Skeletal muscle cell (primary cell): ENCODE measurements at places on chromosomes 7 and 10.

- no peak for DNase-seq
Observed at GRCh38 chr10:118901380-118901779, 128.1 kb upstream of the NANOS1 start.

- no peak for DNase-seq
Observed at GRCh38 chr7:126472825-126473224, 779.9 kb downstream of the GRM8 start.

DNA sequence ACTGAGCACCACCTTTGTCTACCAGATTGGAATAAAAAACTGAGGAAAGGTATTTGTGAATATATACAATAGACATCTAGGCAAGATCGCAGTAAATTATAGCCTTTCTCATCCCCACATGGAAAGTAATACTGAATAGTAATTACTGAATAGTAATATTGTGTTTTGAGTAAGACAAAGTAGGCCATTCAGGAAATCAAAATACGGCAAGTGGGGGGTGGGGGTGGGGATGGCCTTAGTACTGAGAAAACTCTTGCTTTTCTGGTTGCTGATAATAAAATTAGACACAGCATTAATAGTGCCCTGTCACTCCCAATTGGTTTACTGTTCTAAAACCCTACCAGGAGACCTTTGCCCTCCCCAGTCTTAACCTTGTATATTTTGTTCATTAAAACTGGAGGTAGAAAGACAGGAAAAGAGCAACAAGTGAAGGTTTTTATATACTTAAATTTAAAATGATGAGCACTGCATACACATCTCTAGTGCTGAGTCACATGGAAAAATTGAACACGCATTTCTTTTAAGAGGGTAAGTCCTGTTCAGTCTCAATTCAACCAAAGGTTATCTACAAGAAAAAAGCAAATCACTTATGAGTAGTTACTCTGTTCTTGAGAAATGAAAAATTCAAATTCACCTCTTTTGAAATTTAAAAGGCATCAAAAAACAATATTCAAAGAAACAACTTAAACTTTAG, 65.6 kb downstream of the IGF2BP3 start:
- no peak for DNase-seq

GRCh38 chr10:88082806-88083596, 219.6 kb downstream of the PTEN start:
- DNase-seq = no peak

DNA sequence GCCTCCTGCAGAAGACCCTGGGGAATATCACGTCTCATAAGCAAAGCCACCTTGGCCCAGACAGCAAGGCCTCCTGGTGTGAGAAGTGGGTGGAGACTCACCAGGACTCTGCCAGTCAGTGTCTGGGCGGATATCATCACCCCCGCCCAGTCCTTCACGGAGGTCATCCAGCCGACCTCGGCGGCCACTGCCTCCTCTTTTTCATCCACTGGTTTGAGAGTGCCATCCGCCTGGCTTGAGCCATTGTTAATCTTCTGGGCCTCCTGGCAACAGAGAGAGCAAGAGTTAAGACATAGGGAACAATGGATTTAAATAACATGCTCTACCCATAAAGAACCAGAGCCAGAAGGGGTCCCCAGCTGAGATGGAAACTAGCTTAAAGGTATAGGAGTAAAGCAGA, 233.8 kb downstream of the KCNMA1 start:
- DNase-seq = no peak

GRCh38 chr7:37110660-37111424, 337.8 kb downstream of the ELMO1 start:
- no peak for DNase-seq

DNA sequence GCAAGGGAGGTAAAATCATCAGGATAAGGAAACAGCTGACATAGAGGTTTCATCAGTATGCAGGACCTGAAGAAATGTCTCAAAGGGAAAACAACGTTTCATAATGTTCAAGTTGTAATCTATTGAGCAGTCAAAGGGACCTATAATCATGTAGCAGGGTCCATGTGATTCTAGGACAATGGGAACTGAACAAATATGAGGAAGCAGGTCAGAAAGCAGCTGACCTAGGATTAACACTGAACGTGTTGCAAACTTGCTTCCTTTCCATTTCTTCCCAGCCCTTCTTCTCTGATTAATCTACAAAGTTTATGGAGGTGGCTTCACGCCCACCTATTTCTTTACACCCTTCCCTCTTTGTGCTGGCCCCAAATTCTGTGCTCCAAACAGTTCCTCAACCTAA, 256.9 kb upstream of the AKR1E2 start:
- DNase-seq = no peak

- no peak for DNase-seq
Observed at GRCh38 chr10:21217107-21217506, 308.4 kb downstream of the SKIDA1 start.

GRCh38 chr10:7035126-7035761, 375.6 kb downstream of the SFMBT2 start:
- DNase-seq = no peak

GRCh38 chr10:116521424-116522290, 24.1 kb upstream of the PNLIP start:
- DNase-seq = peak; percentile 5

- DNase-seq = peak; percentile 84
Observed at GRCh38 chr10:76080451-76080850, 649.0 kb downstream of the LRMDA start.

DNA sequence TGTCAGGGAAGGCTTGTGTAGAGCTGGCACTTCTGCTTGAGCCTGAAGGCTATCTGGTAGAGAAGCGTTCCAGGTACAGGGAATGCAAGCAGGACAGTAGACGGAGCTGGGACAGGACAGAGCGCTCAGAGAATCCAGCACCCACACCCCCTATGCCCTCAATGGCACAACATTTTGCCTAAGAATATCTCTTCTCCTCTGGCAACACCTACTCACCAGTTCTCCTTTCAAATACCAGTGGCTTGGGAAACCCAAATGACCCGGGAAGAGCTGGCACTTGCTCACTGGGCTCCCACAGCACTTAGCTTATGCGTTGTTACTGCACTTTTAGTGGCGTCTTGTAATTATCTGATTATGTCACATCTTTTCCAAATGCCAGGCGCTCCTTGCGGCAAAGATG, 118.6 kb downstream of the RNF216 start:
- no peak for DNase-seq

DNA sequence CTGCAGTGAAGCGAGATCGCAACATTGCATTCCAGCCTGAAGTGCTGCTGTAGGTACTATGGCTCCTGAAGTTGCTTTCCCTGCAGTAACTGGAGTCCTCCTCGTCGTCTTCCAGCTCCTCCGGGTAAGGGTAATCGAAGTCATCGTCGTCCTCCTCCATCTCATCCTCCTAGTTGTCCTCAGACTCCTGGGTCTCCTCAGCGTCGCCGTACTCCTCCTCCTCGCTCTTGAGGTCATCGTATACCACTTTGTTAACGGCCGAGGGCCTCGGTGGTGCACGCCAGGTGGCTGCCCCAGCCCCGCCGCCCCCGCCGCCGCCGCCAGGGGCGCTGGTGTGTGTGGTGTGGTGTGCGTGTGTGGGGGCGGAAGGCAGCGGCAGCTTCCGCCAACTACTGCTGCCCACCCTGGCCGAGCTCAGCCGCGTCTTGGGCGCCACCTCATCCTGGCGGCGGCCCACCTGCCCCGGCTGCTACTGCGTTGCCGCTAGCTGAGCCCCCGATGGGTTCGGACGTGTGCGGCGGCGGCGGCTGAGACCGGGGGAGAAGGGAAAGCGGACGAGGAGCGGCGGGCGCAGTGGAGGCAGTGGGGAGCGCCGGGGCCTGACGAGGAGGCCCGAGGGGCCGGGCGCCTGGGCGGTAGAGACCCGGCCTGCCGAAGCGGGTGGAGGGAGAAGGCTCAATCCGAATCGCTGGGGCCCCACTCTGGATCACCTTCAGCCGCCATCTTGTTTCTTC, 11.8 kb upstream of the ACBD5 start:
- DNase-seq = no peak

- DNase-seq = no peak
Observed at GRCh38 chr10:44045020-44045419, 339.9 kb downstream of the CXCL12 start.

DNA sequence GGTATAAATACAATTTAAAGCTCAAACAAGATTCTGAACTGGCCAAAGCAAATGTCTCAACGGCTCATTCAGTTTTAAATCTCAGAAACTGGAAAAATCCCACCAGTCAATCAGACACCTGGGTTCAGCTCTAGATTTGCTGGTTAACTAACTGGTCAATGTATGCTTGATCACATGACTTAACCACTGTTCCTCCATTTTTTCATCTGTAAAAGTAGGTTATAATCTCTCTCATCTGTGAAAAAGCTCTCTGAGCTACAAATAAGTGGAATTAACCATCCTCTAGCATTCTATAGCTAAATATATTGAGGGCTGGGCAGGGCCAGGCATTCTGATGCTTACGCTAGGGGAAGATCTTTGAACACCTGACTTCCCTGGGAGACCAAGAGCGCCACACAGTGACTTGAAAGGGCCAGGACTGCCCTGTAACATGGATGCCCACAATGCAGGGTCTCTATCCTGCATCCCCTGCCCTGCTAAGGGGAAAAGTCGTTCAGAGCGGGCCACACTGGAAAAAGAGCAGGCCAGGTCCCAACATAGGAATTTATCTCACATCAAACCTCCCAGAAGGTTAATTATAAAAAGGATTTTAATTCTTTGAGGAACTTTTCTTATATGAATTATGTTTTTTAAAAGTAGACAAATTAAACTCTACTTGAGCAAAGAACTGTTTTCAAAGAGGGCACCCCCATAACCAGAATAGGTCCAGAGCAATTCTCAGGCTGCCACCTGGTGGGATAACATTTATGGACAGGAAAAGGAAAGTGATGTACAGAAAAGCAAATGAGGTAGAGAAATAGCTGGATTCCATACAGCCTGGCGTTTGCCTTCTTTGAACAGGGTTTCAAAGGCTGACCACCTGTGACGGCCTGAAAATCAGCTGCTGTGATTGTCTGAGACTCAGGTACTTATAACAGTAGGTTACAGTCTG, 1.8 kb downstream of the RP9 start:
- DNase-seq = peak; percentile 10

- DNase-seq = no peak
Observed at GRCh38 chr10:103181244-103181643, 11.8 kb downstream of the NT5C2 start.

DNA sequence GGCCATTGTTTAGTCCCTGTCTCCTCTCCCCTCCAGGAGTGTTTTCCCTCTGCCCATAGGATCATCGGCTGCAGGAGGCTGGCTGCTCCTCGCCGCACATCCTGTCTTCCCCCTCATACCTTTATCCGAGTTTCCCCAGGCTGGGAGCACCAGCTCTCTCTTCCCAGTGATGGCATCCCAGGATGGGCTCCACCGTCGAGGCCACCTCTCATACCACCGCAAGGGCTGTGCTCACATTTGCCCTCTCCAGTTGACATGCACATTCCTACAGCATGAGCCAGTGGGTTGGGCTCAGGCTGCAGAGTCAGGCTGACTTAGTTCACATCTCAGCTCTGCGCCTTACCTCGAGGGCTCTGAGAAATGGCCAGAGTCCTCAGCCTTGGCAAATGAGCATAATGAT, 12.1 kb downstream of the HKDC1 start:
- DNase-seq = peak; percentile 39

GRCh38 chr10:33276282-33276923, 58.1 kb downstream of the NRP1 start:
- no peak for DNase-seq

GRCh38 chr7:27663989-27664331, 1.3 kb upstream of the HIBADH start:
- no peak for DNase-seq

GRCh38 chr7:120521761-120522737, 249.1 kb downstream of the KCND2 start:
- DNase-seq = no peak

DNA sequence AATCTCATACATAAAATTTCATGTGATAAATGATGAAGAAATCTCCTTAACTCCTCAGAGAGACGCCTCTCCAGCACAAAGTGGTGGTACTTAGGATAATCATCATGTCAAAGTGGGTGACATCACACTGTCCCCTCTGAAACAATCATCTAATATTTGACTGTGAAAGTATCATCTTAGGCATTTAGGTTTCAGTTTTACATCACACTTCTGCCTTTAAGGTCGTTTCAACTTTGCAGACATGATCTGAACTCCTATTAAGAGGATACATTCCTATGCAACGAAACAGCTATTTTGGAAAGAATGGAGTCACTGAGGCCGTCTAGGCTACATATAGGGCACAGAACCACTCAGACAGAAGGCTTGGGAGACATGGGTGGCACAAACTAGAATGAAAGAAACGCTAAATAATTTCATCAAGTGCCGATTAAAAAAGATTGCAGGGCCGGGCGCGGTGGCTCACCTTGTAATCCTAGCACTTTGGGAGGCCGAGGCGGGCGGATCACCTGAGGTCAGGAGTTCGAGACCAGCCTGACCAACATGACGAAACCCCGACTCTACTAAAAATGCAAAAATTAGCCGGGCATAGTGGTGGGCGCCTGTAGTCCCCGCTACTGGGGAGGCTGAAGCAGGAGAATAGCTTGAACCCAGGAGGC, 2.0 kb downstream of the VOPP1 start:
- DNase-seq = no peak

DNA sequence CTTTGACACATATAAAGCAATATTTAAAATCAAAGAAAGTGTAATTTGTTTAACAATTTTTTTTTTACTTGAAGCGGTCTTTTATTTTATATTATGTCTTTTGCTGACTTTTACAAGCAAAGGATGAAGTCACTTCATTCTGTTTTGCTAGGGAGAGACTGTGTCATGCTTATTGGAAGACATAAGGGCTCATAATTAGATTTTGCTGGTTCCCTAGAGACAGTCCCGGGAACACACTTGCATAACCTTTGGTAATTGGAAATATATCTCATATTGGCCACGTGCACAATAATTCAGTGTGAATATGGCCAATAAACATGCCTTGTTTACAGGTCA, 448 bp upstream of the NET1 start:
- no peak for DNase-seq

DNA sequence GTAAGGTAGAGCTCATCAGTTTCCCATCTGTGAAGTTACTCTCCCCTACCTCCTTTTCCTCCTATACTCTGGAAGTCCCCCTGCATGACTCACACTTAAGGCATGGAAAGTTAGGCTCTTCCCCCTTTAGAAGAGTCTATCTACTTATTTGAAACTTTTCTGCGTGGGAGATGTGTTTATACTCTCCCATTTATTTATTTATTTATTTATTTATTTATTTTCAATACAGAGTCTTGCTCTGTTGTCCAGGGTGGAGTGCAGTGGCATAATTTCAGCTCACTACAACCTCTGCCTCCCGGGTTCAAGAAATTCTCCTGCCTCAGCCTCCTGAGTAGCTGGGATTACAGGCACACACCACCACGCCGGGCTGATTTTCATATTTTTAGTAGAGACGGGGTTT, 107.5 kb upstream of the JCAD start:
- DNase-seq = no peak

GRCh38 chr7:149851449-149851848, 13.3 kb downstream of the ZNF862 start:
- DNase-seq = no peak

- DNase-seq = peak; percentile 35
Observed at GRCh38 chr7:111827863-111828504, 265.7 kb upstream of the IMMP2L start.

DNA sequence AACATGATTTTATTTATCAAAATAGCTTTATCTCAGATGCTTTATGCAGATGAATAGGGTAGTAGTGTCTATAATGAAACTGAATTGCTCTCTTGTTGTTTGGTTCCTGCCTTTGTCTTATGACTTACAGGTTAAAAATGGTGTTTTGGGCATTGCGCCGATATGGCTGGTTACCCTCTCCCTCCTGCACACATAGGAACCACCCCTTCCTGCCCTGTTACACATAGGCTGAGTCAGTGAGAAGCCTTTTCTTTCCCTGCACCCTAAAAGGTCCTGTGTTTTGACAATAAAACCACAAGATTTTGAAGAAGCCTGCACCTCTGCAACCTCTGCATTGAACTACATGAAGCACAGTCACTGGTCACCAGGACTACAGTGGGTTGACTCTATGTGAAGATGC, 655.8 kb upstream of the ANKRD30A start:
- no peak for DNase-seq
